NCI-H2029 (cell line): ENCODE measurements at places on chromosomes 7 and 10.

GRCh38 chr7:29806995-29807841 is 910 bp downstream of the WIPF3 start:
- no peak for DNase-seq

GRCh38 chr10:115173915-115174443 is 80.8 kb downstream of the ATRNL1 start:
- DNase-seq, result no peak

GRCh38 chr7:601595-602340 is 82.1 kb upstream of the PDGFA start:
- DNase-seq, result no peak

DNA sequence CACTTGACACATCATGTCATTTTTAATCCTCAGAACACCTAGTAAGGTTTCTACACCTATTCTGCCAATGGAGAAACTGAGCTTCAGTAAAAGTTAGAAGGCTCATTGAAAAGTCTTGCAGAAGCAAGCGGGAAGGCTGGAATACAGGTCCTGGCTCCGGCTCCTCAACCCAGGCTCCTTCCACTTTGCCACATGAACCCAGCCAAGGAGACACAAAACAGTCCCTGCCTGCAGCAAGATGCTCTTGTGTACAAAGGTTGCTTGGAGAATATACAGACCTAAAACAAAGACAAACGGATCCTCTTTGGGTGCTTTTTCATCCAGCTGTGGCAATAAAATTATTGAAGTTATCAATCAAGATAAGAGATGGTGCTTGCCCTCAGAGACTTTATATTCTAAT is 106.8 kb downstream of the SORBS1 start:
- DNase-seq, result no peak

DNA sequence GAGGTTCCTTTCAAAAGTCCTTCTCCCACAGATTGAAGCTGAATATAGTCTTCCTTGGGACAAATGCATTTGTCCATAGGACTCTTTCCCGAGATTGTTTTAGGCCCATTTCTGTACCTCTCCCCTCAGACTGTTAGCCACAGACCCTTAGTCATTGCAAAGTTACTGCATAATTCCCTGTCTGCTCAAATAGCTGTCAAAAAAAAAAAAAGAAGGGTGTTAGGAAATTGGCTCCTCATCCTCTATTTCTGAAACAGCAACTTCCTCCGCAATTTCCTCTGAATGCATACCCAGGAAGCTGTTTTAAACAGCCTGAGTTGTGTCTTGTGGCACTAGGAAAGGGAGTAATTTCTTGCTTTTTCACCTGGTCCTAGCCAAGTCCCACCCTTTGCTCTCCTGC is 5.4 kb downstream of the LRRC4 start:
- no peak for DNase-seq

DNA sequence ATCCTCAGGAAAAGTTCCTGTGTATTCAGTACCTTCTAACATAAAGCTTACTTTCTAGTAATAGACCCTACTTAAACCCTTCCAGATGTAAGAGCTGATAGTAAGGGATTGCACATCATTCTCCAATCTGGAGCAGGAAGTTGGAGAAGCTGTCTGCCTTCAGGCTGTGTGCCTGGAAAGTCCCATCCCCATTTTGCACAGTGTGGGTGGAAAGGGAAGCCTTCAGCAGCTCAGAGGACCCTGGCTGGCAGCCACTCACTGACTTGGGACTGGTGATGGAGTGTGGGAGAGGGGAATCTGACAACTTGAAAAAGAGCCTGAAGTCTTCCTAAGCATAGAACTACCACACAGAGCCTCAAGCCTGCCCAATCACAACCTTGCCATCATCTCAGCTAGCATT is 164.1 kb upstream of the ADO start:
- no peak for DNase-seq

DNA sequence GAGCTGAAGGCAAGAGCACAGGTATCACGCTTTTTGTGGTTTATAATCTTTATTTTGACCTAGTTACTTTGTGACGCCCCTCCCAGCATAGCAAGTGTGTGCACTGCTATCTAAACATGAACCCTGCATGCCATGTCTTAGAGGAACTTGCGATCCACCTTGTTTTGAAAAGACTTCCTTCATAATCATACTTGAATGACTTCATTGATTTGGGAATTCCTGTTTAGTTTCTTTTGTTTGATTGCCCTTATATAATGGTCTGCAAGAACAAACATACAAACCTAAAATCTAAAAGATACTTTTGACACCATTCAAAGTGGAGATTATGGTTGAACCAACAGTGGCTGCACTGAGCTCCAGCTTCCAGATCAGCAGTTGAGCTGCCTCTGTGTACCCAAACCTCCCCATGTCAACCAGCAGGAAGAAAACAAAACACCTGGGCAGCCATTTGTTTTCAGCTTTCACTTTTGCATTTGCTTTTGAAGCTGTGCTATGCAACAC is 132.6 kb downstream of the CELF2 start:
- no peak for DNase-seq

DNA sequence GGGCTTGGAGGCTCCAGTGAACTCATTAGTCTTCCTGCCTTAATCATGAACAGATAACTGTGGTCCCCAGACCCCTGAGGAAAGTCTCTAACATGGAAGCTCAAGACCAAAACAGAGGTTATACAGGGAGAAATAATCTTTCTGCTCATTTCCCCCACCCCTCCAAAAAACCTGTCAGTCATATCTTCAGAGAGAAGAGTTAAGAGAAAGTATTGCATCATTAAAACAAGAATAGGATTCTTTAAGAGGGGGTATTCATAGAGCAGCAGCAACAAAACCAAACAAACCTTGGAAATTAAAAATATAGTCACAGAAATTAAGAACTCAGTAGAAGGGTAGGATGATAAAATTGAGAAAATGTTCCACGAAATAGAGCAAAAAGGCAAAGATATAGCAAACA is 7.6 kb downstream of the CLEC2L start:
- no peak for DNase-seq

GRCh38 chr10:99393683-99394082 is 36.7 kb downstream of the GOT1 start:
- no peak for DNase-seq

GRCh38 chr10:80537736-80538480 is at the start of gene SH2D4B:
Gene SH2D4B, plus strand, starts transcription at chr10:80537902. Its CDS starts 430 bp downstream, at chr10:80538332.
- no peak for DNase-seq

DNA sequence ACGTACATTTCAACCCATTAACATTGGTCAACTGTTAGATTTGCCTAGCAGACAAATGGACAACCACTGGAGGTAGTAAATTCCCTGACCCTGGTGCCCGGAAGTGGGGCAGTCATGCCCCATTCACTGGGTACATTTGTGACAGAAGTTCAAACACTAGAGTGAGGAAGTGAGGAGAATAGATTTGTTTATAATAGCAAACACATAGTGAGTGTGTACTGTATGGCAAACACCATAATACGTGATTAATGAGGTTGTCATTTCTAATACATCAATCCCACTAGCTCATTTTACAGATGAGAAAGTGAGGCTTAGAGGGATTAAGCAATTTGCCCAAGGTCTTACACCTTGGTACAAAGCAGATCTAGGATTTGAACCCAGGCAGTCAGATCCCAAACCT is 181.9 kb upstream of the MKLN1 start:
- no peak for DNase-seq

- no peak for DNase-seq
Measured at GRCh38 chr10:4255751-4256150, 470.7 kb upstream of the KLF6 start.
